ENCODE measurements at places on chromosomes 2 and 18.

DNA sequence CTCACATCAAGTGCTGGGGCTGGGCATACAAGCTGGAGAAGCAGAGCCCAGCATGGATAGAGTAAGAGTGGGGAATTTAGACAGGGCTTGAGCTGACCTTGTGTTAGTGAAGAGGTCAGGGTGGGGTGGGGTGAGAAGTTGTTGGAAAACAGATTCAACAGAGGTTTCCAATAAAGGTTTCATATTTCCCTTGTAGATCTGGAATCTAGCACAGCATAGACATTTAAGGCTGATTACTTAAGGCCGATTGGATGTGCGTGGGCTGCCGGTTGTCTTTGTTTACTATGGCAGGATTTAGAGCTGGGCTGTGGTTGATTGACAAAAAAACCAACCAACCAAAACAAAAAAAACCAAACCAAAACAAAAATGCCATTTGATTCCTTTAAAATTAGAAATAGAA is 114.9 kb upstream of the SEC11C start:
- no peak for DNase-seq

- DNase-seq: peak; percentile 68
These were observed 89.6 kb downstream of the ACAA2 start for GRCh38 chr18:49723648-49724180.

DNA sequence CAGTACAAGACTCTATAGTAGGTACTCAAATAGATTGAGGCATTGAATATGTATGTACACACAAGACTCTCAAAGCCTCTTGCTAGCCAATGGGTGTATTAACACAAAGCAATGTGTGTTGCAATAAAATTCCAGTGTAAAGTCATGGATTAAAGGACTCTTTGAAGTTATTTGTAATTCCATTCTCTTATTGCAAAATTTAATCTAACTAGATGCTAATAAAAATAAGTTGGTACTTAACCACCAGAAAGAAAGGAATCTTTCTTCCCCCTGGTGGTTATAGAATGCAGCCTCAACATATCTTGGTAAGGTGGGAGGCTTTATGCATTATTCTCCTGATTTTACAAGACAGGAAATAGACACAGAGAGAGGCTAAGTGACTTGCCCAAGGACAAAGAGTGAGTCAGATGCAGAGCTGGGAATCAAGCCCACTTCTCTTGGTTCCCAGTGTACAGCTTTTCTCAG is 18.0 kb downstream of the LRP1B start:
- DNase-seq: no peak

GRCh38 chr2:120842456-120843439 is 107.1 kb downstream of the GLI2 start:
- no peak for DNase-seq

- no peak for DNase-seq
These were observed 198.1 kb downstream of the ZNF407 start for GRCh38 chr18:74795751-74796150.

GRCh38 chr2:60400462-60401246 is 152.8 kb downstream of the BCL11A start:
- no peak for DNase-seq

DNA sequence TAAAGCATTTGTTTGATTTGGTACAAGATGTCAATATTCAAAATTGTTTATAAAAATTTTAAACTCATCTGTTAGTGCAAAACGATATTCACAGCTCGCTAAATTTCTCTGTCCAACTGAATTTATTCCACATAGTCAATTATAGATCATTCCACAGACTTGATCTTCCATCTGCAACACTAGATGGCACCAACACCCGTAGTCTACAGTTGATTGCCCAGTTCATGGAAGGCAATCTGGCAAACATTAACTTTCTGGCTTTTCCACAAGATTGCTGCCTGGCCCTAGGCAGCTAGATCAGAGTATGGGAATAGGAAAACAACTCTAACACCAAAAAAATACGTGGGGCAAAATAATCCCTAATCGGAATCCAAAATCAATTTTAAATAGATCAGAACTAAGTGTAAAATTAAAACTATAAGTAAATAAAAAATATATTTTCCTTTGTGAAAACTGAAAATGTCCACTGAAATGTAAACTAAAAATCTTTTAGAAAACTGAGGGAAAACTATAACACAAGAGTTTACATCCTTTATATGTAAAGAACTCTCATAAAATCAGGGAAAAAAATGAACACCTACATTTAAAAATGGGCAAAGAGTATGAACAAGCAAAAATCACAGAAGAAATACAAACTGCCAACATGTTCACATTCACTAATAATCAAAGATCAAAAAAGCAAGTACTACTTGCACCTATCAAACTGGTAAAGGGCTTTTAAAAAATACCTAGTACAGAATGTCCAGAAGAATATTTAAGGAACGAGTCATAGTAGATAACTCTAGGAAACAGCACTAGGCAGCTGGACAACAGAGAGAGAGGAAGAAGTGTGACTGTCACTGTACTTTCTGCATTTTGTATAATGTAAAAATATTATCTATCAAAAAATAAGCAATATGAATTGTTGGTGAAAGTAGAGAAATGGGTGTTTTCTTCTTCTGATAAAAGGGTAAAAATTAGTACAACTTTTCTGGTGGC is 35.0 kb downstream of the RTN4 start:
- no peak for DNase-seq

- no peak for DNase-seq
These were observed 217.1 kb downstream of the SLC4A3 start for GRCh38 chr2:219844401-219845091.

DNA sequence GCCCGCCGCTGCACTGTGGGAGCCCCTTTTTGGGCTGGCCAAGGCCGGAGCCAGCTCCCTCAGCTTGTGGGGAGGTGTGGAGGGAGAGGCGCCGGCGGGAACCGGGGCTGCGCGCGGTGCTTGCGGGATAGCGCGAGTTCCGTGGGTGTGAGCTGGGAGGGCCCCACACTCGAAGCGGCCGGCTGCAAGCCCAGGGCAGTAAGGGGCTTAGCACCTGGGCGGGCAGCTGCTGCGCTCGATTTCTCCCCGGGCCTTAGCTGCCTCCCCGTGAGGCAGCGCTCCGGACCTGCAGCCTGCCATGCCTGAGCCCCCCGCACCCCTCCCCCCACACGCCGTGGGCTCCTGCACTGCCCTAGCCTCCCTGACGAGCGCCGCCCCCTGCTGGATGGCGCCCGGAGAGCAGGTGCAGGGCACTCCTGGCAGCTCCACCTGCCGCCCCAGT is 124.4 kb downstream of the CCDC178 start:
- DNase-seq: no peak

Measured in T-helper 2 cell (primary cell).